Esophagus muscularis mucosa (tissue), 4 donors: ENCODE measurements at places on chromosomes 16 and 17.

DNA sequence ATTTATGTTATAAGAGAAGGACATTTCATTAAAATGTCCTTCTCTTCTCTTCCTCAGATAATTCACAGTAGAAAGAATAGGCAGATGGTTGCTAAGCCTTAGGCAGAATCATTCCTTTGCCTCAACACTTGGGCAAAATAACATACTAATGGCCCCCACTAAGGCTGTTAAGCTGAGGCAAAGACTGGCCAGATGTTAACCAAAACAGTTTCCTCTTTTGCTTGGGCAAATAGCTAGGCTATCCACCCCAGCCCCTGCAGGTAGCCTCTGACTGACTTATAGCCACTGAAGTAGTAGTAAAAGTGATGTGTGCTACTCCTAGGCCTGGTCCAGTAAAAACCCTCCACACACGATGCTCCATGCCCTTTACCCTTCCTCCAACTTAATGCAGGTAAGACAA lies 55.2 kb downstream of the SPAG9 start:
- no peak for DNase-seq

DNA sequence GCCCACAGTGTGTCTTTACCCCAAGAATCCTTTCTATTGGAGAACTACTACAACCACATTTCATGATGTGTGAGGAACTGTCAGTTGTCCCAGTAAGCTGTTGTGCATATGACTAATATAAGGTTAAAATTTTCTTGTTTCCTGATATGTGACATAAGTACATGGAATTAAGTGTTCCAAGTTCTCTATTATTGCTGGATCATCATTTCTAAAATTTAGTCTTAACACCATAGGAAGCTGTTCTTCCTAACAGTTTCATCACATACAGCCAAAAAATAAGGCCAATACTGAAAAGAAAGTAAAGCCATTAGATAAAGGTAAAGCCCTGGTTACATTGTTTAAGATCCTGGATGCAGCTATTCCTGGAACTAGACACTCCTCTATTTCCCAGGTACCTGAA lies 620.9 kb upstream of the CDH8 start:
- no peak for DNase-seq

DNA sequence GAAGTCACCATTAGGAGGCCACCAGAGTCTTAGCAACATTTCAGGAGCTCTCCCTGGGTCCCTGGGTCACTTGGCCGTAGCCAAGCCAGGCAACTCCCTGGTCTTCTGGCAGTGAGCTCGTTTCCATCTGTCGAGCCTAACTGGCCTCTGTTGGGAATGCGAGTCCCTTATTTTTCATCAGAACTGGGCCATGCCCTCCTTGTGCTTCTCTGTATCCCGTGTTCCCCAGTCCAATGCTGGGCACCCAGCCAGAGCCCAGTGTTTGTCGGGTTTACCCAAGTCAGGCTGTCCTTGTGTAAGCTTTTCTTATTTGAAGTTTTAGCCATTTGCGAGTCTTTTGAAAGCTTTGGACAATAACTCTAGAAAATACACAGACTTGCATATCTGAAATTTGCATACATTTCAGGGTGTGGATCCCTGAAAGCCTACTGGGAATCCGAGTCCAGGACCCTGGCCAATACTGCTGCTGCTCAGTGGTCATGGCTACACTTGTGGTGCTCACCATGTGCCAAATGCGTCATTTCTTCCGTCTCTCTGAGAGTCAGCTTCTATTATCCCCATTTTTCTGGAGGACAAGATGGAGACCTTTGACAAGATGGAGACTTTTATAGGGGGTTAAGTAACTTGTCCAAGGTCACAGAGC lies 81.6 kb upstream of the LGALS9 start:
- DNase-seq: no peak

DNA sequence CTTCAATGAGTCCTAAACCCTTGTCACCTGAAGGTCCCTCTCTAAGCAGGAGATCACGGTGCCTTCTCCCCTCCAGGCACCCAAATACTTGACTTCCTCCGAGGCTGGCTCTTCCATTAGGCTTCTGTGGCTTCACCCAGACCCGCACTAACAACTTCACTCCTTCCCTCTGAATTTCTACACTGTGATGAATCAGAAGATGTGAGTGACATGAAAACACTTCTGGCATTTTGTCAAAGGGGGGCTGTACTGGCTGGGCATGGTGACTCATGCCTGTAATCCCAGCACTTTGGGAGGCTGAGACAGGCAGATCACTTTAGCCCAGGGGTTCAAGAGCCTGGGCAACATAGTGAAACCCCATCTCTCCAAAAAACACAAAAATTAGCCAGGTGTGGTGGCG lies 72.6 kb upstream of the CNEP1R1 start:
- DNase-seq: no peak

DNA sequence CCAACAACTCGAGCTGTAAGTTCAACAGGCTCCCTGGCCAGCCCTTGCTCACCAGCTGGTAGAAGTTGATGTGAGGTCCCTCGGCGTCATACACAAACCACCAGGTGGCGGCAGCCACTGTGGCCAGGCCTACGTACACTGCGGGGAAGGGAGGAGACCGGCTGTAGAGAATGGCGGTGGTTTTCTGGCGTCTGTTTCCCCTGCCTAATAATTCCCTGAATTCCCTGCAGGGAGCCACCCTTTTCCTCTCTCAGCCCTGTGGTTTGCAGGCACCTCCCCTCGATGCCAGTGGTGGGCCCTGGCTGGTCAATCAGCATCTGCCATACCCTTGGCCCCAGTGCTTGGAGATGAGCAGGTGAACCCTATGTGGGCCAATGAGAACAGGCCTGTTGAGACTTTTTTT lies 18.9 kb upstream of the P2RX1 start:
- no peak for DNase-seq

DNA sequence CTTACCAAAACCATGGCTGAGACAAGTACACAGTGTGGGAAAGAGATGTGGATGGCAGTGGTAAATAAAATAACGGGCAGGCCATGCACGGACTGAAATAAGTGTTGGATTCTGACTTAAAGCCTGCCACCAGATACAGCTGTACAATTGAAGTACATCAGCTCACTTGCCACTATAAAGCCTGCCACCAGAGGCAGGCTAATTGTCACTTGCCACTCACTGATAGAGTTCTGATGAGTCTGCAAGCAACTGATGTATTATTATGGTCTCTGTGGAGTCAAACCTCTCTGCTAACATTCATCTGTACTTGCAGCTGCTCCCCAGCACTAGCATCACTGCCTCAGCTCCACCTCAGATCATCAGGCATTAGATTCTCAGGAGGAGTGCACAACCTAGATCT lies 93.0 kb downstream of the CYTH1 start:
- DNase-seq: no peak

GRCh38 chr16:19167710-19168370 lies at the start of gene SYT17:
SYT17 (plus strand) TSS chr16:19168240; CDS start chr16:19168647, 407 bp downstream.
- no peak for DNase-seq
